ENCODE measurements at places on chromosomes 1 and 21. TPM values are rescaled to one million over a fixed set of nuclear protein-coding genes. Genes with fewer than 3 reads are reported as not detected.

- no peak for DNase-seq
These were observed 29.7 kb downstream of the SSBP3 start for GRCh38 chr1:54376430-54377039.

DNA sequence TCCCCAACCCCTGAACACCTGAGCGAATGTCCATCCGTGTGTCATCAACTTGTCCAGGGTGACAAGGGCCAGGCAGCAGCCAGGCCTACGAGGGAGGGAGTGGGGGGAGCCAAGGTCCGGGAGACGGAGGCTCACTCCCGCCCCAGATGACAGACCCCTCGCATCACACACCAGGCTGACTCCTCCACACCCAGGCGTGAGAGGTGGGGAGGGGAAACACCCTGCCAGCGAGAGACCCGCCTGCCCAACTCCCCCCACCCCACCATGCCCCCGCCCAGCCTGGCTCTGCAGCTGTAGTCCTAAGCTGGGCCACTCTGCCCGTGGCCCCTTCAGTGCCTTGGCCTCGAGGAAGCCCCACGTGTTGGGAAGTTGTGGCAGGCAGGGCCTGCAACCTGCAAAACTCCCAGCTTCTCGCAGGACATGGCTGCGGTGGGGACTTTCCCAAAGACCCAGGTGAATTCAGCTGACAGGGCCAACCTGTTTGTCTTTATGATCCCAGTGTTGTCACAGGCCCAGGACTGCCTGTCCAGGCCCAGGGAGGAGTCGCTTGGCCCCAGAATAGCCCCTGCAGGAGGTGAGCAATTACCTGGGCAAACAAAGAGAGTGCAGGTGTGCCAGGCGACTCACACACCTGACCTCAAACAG lies 62.9 kb downstream of the RIPK4 start:
- DNase-seq = no peak

DNA sequence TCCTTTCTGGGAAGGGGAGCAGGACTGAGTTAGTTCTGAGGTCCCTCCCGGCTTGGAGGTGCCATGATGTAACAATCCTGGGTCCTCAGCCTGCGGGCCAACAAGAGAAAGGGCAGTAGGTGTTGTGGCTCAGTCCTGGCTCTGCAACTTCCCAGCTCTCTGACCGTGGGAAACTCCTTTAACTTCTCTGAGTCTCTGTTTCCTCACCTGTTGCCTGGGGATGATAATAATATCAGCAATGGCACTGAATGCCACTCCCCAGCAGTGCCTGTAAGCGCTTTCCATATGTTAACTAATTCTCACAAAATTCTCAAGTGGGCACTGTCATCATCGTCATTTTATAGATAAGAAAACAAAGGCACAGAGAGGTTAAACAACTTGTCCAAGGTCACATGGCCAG lies 2.3 kb downstream of the PADI3 start:
- DNase-seq = no peak

GRCh38 chr1:61183471-61184039 lies 101.2 kb downstream of the NFIA start:
- DNase-seq = no peak

GRCh38 chr1:86430376-86430775 lies 6.4 kb downstream of the CLCA2 start:
- no peak for DNase-seq

DNA sequence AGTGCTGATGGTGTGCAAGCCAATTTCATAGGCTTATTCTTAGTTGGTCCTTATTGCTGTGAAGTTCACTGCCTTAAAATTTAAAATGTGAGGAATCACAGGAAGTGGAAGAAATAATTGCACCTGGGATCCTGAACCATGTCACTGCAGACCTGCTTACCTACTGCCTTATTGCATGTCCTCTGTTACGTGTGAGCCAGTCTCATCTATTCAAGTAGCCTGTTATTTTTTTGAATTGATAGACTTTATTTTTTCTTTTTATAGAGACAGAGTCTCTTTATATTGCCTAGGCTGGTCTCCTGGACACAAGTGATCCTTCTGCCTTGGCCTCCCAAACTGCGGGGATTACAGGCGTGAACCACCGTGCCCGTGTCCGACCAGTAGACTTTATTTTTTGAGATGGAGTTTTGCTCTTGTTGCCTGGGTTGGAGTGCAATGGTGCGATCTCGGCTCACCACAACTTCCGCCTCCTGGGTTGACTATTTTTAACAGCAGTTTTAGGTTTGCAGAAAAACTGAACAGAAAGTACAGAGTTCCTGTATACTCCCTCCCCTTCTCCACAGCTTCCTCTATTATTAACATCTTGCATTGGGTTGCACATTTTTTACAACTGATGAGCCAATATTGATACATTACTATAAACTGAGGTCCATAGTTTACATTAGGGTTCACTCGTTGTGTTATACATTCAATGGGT lies 14.0 kb upstream of the DISC1 start:
- DNase-seq = no peak

DNA sequence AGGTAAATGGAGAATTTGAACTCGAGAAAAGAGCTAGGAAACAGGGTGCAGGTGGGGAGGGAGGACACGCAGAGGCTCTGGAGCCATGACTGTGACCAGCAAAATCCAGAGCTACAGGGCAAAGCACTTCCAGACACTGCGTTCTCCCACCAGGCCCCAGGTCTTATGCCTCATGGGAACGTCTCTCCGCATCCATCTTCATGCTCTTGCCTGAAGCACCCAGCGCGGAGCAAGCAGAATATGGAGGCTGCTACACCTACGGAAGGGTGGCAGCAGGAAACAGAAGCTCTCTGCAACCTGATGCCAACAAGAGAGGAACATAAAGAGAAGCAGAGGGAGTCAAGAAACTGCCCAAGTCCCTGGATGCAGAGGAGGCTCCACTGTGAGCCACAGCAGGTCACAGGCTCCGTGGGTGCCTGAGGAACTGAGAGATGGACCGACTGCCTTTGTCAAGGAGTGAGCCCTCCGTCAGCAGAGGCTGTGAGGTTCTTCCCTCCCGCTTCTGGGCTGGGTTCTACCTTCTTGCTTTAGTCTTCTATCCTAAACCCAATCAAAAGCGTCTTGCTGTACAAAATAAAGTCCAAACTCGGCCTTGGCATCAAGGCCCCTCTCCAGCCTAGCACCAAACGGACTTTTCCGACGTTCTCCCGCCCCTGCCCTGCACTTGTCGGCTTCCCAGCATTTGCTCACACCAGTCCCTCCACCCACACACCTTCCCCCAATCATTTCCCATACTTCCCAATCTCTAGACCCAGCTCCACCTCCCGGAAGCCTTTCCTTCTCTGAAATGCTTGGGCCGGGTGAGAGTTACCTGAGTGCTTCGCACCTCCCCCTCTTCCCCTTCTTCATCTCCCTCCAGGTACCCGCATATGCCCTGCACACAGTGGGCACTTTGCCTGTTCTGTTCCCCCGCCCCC lies 930 bp downstream of the DHCR24 start:
- DNase-seq = no peak

- no peak for DNase-seq
These were observed 112.0 kb downstream of the AKT3 start for GRCh38 chr1:243738020-243738419.

DNA sequence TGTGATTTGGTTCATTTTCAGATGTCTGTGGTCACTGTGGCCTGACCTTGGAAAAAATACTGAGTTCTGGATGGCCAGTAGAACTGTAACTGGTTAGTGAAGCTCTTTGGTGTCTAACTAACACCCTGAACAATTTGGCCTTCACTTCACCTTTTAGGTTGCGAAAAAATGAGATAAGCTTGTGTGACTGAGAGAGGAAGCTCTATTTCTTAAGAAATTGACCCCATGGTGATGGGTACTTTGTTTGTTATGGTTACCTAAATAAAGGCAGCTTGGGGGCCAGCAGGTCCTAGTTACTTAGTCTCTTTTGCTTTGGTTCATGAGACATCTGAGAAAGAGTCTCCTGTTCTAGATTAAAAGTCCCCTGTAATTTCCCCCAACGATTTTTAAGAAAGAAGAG lies 181.6 kb downstream of the ZNF326 start:
- DNase-seq = no peak

GRCh38 chr21:18151046-18151445 lies 93.6 kb upstream of the CHODL start:
- no peak for DNase-seq

GRCh38 chr1:203263496-203263895 lies 34.0 kb upstream of the CHIT1 start:
- no peak for DNase-seq

GRCh38 chr1:159211331-159212136 lies 6.9 kb downstream of the ACKR1 start:
- DNase-seq = no peak

PDZK1 gene
- 0.49 TPM for total RNA-seq

IQCC gene
- not detected for total RNA-seq

Data from vagina (tissue), 2 donors.